Thoracic aorta (tissue), 2 donors: ENCODE measurements at places on chromosomes 16 and 17. TPM values are rescaled to one million over a fixed set of nuclear protein-coding genes. Genes with fewer than 3 reads are reported as not detected.

DNA sequence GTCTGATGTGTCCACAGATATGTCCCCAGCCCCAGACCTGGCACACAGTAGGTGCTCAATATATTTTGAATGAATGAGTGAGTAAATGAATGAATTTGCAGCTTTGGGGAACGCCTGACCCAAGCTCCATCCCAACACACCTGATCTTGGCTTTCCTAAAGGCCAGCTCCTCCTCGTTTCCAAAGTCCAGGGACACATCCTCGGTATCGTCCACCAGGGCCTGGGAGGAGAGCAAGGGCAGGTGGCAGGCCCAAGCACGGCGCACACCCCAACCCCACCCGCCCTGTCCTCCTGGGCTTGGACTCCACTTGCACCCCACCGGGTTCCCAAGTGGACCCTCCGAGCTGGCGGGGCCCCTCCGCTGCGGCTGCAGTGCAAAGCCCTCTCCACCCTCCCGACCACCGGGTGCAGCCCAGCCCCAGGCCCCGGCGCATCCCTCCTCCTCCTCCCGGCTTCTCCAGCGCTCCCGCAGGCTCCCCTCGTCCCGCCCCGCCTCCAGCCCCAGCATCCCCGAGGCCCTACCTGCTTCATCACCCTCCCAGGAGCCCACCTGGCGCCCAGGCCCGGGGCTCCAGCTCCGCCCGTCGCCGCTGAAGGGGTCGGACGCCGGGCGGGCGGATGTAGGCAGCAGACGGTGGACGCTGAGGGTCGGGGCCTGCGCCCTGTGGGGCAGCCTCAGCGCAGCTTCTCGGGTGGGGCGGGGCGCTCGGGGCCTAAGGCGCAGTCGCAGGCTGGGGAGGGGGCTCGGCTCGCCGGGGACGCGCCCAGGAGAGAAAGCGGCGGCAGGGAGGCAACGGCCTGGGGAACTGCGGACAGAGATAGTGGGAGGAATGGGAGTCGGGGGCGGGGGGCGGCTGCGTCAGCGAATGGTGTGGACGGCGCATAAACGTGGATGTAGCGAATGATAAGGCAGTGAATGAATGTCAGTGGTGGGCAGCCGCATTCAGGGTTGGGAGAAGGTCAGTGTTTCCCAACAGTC is at the start of gene TVP23A:
TSS of gene TVP23A (minus strand) at position 832 of the 979 bp plus-strand sequence. CDS start at position 531, 301 bp downstream.
- DNase-seq, result no peak

DNA sequence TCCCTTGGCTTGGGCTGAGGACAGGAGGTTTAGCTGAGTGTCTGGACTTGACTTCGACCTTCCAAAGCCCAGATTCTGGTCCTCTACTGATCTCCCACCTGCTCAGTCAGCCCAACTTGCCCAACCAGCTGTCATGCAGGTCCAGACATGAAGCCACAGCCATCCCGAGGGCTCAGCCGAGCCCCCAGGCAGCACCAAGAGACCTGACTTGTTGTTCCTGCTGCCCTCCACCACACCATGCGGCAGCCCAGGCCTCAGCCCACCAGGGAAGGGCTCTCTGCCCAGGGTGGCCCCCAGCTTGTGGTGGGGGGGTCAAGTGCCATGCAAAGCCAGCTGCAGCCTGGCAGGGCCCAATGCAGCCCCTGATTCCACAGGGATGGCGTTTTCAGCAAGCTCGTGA is 17.2 kb upstream of the CACNG4 start:
- no peak for DNase-seq

DNA sequence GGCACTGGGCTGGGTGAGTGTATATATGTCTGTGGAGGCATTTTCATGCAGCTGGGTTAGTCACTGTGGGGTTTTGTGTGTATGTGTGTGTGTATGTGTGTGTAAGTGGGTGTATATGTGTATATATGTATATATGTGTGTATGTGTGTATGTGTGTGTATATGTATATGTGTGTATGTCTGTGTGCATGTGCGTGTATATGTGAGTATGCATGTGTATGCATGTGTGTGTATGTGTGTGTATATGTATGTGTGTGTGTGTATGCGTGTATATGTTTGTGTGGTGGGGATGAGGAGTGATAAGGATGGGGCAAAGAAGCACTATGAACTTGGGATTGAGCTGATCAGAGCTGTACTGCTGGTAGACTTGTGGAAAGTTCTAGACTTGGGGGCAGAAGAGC is 29.0 kb upstream of the PLLP start:
- no peak for DNase-seq

- DNase-seq, result no peak
Measured at GRCh38 chr17:15281909-15282308, 16.8 kb upstream of the PMP22 start.

GRCh38 chr17:36894177-36894576 is 43.1 kb upstream of the LHX1 start:
- no peak for DNase-seq

GRCh38 chr17:63476459-63476853 is 405 bp upstream of the ACE start:
- DNase-seq, result no peak

Gene PLLP
- 8.6 TPM for total RNA-seq

DNA sequence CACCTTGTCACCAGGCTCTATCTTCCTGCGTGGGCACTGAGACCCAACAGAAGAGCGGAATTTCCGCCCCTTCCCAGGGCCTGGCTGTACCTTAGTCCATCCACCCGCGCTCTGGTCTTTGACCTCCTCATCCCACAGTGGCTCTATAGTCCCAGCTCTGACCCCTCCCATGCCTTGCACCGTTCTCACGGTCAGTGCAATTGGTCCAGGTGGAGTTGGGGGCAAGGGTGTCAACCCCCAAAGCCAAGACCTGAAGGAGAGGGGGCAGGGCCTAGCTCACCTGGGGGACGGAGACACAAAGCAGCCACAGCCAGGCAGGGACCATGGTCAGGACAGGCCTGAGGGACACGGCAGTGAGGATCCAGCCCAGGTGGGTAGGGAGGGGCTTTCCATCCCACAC is 944 bp downstream of the CDH16 start:
- DNase-seq, result no peak

DNA sequence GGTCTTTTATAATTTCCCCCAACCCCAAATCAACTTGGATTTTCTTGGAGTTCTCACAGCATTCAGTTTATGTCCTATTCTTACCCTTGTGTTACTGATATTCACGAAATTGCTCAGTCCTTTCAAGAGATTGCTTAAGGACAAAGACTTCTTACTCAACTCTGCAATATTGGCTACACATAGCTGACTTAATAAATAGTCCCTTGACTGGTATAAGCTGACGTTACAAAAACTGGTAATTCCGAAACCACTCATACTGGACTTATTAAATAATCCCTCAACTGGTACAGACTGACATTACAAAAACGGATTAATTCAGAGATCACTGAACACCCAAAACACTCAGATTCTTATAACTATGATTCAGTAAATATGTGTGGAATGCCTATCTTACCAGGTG is 860 bp downstream of the TIGD7 start:
- no peak for DNase-seq

GRCh38 chr16:53094013-53094630 is 39.3 kb downstream of the CHD9 start:
- no peak for DNase-seq

Gene KRT15
- total RNA-seq, result 0.68 TPM

DNA sequence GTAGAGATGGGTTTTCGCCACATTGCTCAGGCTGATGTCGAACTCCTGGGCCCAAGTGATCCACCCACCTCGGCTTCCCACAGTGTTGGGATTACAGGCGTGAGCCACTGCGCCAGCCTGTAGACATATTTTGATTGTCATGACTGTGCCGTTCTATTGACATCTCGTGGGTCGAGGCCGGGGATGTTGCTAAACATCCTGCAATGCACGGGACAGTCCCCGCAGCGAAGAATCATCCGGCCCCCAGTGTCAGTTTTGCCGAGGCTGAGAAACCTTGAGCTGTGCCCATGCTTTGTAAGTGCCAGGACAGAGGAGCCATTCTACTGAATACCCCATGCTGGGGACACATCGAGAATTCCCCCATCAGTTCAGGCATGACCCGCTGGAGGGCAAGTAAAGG is 69.1 kb upstream of the GSE1 start:
- DNase-seq, result no peak

DNA sequence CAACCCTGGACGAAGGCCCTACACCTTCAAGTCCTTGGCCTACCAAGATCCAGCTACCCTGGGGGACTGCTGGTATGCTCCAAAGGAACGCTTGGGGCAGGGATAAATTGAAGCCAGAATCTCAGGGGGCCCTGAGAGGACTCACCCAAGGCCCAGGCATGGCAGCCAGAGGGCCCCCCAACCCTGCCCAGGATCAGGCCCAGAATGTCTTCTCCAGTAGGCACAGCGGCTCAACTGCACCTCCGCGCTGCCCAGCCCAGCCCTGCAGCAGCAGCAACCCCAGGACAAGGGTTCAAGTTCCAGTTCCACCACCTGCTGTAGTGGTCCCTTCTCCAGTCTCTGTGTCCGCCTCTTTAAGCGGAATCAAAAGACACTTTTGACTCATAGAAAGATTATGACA is 2.2 kb downstream of the TFAP4 start:
- DNase-seq, result no peak

DNA sequence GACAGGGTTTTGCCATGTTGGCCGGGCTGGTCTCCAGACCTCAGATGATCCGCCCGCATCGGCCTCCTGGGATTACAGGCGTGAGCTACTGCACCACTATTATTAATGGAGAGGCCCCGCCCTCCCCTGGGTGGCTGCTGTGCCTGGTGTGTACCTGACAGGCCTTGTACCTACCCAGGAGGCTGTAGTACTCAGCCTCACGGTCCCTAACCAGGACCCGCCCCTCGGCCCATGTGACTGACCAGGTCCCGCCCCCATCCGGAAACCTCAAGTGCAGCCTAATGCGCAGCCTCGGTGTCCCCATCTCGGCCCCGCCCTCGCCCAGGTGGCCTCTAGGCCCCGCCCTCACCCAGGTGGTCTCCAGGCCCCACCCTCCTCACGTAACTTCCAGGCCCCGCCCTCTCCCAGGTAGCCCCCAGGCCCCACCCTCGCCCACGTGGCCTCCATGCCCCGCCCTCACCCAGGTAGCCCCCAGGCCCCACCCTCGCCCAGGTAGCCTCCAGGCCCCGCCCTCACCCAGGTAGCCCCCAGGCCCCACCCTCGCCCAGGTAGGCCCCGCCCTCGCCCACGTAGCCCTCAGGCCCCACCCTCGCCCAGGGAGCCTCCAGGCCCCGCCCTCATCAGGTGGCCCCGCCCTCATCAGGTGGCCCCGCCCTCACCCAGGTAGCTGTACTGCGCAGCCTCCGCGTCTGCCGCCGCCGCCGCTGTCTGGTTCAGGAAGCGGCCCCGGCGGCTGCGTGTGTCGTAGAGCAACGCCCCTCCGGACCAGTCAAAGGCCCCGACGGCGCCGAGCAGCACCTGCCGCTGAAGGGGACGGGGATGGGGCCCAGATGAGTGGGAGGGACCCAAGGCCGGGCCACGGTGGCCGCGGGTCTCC is 31.0 kb downstream of the HASPIN start:
- no peak for DNase-seq

DNA sequence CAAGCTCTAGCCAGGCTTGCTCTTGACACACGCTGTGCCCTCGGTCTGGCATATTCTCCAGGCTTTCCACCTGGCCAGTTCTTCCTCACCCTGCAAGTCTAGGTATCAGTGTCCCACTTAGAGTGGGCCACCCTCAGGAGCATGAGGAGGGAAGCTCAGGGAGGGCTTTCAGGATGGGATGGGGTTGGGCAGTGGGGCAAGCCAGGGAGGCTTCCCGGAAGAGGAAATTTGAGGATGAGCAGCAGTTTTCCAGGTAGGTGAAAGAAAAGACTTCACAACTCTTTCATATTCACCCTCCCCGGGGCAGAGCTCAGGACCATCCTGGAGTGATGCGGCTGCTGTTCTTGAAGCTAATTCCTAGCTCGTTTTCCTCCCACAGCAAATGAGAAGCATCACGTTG is 14.5 kb upstream of the LDHD start:
- DNase-seq, result no peak

- no peak for DNase-seq
Measured at GRCh38 chr17:64941761-64942160, 22.5 kb upstream of the LRRC37A3 start.

GRCh38 chr16:6993544-6993943 is 339.1 kb upstream of the RBFOX1 start:
- DNase-seq, result no peak

Gene KRTAP9-8
- total RNA-seq, result not detected

- DNase-seq, result no peak
Measured at GRCh38 chr16:78363843-78364555, 264.5 kb downstream of the WWOX start.

DNA sequence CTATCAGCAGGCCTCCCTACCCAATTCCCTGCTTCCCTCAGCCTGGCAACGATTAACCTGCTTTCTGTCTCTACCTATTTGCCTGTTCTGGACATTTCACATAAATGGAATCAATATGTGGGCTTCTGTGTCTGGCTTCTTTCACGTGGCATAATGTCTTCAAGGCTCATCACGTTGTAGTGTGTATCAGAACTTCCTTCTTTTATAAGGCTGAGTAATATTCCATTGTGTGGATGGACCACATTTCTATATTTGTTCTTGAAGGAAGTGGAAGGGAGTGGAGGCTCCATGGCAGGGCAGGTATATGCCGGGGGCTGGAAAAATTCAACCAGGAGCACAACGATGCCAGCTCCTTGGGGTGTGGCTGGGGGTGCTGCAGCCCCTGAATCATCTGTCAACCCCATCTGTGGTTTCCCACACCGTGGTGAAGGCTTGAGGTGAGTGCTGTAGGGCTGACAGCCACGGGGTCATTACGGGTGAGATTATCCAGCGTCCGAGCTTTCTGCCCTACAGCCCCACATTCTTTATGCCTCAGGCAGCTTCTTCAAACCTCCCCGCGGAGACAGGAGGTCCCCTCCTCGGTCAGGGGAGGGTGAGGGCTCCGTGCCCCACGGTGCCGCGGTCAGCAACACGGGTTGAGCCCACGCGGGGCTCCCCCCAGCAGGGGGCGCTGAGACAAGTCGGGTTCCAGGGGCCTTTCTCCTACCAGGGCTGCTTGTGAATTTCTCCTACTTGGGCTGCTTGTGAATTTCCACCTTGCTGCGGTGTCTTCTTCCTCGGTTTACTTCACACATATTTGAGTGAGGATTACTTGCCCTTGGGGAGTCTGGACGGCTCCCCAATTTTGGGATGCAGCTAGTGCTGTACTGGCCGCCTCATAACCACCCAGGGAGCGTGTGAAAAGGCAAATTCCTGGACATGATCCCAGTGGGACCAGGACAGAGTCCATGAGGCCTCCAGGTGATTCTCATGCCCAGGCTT is 18.3 kb upstream of the WFIKKN2 start:
- no peak for DNase-seq

GRCh38 chr16:84608282-84608681 is 9.6 kb downstream of the COTL1 start:
- DNase-seq, result no peak

GRCh38 chr16:969508-970385 is 1.0 kb downstream of the LMF1 start:
- no peak for DNase-seq

DNA sequence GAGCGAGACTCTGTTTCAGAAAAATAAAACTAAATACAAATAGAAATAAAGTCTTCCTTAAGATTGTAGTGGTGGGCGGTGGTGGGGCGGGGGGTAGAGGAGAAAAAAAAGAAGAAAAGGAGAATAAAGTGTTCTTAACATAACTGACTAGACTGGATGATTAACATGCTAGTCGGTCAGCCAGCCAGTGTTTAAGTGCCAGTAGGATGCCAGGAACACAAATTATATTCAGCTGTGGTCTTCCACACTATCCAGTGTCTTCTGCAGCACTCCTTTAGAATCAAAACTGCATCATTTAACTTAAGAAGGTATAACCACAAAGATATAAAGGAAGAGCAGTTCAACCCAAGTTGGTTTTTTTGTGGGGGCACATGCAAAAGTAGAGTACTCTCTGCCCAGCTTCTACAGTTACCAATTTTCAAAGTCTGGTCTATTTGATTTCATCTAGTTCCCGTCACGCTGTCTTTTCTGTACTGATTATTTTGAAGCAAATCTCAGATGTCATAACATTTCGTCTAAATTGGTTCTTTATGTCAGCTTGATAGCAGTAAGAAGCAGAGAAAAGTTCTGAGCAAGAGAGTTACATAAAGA is 15.8 kb downstream of the HEATR3 start:
- DNase-seq, result no peak
